Endodermal cell (in vitro differentiated cells): ENCODE measurements at places on chromosomes 2 and 18. TPM values are rescaled to one million over a fixed set of nuclear protein-coding genes. Genes with fewer than 3 reads are reported as not detected.

Gene PARD6G
- total RNA-seq: 12.1 and 15.4 TPM in 2 replicates

Gene TTR
- not detected in 2 replicates for total RNA-seq

Gene VPS4B
- 20.7 to 46.1 TPM (median 40.7 TPM) in 3 replicates for total RNA-seq

Gene ALPG
- not detected in 3 replicates for total RNA-seq

Gene CRYBA2
- 1.3 to 2.6 TPM (median 1.4 TPM) in 3 replicates for total RNA-seq

Gene AKAIN1
- not detected in 3 replicates for total RNA-seq

Gene DSG1
- not detected in 2 replicates for total RNA-seq

Gene KYNU
- 2.3 to 4.2 TPM (median 3.2 TPM) in 3 replicates for total RNA-seq

Gene TEKT4
- total RNA-seq: not detected in 2 replicates

Gene MAP2
- total RNA-seq: 0.70 to 2.1 TPM (median 1.8 TPM) in 3 replicates

Gene REG1A
- total RNA-seq: 0.34 TPM in 1 of 2 replicates, not detected in the other

Gene PHOSPHO2
- total RNA-seq: 3.1 to 6.9 TPM (median 6.3 TPM) in 3 replicates

Gene GNLY
- total RNA-seq: not detected in 2 replicates

Gene ZEB2
- 0.29 TPM in 1 of 2 replicates, not detected in the other for total RNA-seq

Gene DES
- total RNA-seq: 0.88 to 3.8 TPM (median 3.5 TPM) in 3 replicates

Gene SH3RF3
- 0.99 to 1.5 TPM (median 1.4 TPM) in 3 replicates for total RNA-seq

Gene AQP12B
- not detected in 2 replicates for total RNA-seq

Gene ACAA2
- total RNA-seq: 131 and 137 TPM in 2 replicates

Gene CD207
- not detected in 2 replicates for total RNA-seq

Gene ANTXR1
- total RNA-seq: 50.6 and 54.5 TPM in 2 replicates

Gene RAB1A
- 122 and 125 TPM in 2 replicates for total RNA-seq

Gene TCF23
- not detected in 2 replicates for total RNA-seq

Gene GPR45
- not detected in 2 replicates for total RNA-seq

Gene LRATD1
- 2.1 to 9.9 TPM (median 2.6 TPM) in 3 replicates for total RNA-seq

Gene POTEJ
- total RNA-seq: not detected in 2 replicates

Gene IFT172
- 26.6 to 44.8 TPM (median 31.3 TPM) in 3 replicates for total RNA-seq

Gene SEPTIN10
- total RNA-seq: 118 to 128 TPM (median 120 TPM) in 3 replicates

Gene SP9
- not detected in 2 replicates for total RNA-seq

Gene ACKR3
- total RNA-seq: 110 and 126 TPM in 2 replicates

Gene HOXD9
- not detected in 2 replicates for total RNA-seq

Gene MERTK
- 29.5 and 36.6 TPM in 2 replicates for total RNA-seq

Gene SRSF7
- 149 to 332 TPM (median 323 TPM) in 3 replicates for total RNA-seq
